ENCODE measurements at places on chromosomes 13 and 19.

DNA sequence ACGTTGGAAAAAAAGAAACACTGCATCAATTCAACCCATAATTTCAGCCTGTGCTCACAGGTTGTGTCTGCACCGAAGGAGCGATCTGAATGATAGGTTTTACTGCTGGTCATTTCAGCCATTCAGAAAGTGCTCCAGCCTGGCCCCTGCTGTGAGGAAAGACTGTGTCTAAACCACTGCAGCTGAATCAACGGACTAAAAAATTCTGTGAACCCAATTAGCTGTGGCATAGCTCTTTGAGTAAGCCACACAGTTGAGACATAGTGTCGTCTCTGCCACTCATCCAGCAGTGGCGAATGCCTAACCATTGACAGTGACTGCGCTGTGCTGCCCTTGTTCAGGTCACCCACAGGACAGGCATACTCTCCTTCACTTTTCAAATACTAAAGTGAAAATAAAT lies 179.8 kb downstream of the COG6 start:
- no peak for DNase-seq

DNA sequence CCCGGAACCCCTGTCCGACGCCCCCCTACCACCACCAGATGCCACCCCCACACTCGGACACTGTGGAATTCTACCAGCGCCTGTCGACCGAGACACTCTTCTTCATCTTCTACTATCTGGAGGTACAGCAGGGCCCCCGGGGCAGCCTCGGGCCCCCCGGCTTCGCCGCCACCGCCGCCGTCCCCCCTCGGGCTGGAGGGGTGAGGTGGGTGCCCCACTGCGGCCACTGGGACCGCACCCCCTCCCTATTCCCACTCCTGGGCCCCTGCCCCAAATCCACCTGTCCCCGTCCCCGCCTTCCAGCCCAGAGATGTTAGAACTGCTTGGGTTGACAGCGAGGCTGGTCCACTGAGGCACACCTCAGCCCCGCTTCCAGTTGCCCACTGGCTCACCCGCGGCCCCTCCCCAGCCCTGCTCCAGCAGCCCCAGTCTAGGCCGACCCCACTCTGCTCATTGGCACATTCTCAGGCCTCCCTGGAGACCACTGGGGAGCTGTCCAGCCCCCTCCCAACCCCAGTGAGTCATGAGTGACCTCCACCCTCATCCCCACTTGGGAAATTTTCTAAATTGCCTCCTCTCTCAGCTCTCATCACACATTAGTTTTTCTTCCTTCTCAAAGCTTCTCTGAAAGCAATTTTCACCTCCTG lies 6.5 kb downstream of the LENG1 start:
- DNase-seq: no peak

GRCh38 chr13:71149046-71149445 lies 718.0 kb downstream of the DACH1 start:
- no peak for DNase-seq

DNA sequence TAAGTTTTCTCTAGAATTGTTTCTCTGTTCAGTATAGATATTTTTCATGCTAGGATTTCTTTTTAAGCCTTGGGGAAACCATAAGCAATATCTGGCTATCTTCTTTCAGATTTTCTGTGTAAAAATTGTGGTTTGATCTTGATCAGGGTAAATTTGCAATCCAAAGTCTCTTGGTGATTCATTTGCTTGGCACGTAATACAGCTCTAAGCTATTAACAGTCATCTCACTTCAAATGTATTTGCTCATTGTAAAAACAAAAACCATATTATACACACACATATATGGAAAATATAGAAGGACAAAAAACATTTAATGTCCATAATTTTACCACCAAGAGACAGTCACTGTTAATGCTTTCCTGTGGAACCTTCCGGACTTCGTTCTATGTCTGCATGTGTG lies 191.0 kb downstream of the SHISA2 start:
- peak; percentile 35 for DNase-seq

DNA sequence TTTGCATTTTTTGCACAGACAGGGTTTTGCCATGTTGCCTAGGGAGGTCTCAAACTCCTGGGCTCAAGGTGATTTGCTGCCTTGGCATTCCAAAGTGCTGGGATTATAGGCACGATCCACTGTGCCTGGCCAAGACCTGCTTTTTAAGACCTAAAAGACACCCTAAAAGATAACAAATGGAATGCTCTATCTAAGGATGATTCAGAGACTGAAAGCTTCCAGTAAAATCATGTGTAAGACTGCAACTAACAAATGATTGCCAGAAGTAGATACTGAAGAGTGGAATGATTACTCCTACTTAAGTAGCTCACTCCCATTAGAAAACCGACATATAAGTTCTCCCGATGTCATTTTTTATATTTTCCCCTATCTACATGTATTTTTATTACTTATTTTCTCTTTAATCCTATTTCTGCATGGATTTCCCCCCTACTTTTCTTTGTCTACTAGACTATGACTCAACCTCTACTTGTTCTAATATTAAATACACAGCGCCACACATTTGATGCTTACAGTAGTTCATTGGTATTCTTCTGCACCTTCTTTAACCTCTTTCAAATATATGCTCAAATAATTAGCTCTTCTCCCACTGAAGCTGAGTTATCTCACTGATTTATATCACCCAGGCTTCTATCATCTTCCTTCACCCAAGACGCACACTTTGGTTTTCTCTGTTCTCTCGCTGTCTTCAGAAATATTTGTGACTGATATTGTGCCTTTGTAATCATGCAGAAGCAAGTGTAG lies 32.2 kb upstream of the KLF12 start:
- DNase-seq: peak; percentile 75

- no peak for DNase-seq
Measured at GRCh38 chr19:46995492-46995891, 24.1 kb upstream of the NPAS1 start.

- no peak for DNase-seq
Measured at GRCh38 chr13:68745502-68745901, 1362.1 kb upstream of the ATXN8OS start.

DNA sequence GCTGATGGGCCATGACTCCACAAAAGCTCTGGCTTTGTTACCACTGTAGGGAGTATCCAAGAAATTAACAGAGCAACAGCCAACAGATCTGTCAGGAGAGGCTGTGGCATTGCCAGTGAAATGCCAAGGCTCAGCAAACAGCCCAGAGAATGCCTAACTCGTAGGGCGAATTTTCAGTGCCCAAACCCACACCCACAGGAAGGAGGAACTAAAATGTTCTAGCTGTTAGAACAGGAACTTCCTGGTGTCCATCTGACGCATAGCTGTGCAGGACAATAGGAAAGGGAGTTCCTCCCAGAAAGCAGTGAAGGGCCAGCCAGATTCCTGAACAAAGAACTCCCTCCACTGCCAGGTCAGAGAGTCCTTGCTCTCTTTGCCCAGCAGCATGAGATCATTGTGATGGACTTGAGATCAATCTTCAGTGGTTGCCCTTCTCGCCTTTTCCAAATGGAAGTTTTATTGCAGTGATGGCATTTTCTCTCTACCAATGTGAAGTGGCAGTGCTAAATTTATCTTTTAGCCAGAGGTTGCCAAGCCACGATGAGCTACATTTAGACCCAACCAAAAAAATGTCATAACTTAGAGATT lies 224.2 kb upstream of the STARD13 start:
- DNase-seq: no peak

- no peak for DNase-seq
Measured at GRCh38 chr13:59270327-59270726, 893.4 kb downstream of the DIAPH3 start.

GRCh38 chr19:38061294-38061693 lies 154.3 kb downstream of the SIPA1L3 start:
- DNase-seq: peak; percentile 14

GRCh38 chr19:6066661-6067646 lies 43.3 kb downstream of the RFX2 start:
- DNase-seq: peak; percentile 79

DNA sequence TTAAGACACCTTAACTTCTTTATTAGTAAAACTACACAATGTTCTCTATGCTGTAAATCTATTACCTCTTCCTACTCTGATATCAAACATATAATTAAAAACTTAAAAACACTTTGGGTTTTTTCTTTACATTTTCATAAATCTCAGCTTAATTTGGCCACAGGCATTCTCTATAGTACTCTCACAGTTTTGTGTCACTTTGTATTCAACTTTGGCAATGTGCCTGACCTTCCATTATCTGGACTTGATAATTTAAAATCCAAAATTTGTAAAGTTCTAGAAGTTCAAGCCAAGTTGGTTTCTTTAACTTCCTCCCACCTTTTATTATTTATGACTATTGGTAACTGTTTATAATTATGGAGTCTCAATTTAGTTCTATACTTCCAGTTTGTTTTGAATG lies 46.4 kb downstream of the VWA8 start:
- DNase-seq: no peak

DNA sequence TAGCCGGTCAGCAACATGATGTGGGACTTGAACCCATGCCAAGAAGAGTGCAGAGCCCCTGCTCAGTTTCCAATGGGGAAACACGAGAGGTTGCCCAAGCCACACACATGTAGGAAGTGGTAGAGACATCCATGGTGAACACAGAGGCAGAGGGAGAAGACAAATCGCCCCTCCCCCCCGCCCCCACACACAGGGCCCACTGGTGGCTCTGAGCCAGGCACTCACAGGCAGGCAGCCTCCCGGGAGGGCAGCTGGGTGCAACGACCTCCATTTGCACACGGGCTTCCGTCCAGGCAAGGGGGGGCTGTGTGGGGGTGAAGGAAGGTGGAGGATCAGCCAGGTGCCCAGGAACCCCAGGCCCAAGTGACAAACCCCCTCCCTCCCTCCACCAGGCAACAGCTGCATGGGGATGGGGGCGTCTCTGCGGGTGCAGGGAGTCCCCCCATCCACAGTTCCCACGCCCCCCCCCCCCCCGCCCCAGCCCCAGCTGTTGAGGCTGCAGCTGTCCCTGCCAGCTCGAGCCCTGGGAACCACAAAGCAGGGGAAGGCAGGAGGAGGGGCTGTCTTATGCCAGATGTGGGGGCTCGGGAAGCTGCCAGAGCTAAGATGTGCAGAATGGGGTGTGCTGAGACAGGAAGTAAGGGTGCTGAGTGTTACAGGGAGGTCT lies 3.4 kb downstream of the NOTCH3 start:
- DNase-seq: no peak

GRCh38 chr13:46531953-46532352 lies 21.0 kb upstream of the LRCH1 start:
- no peak for DNase-seq

DNA sequence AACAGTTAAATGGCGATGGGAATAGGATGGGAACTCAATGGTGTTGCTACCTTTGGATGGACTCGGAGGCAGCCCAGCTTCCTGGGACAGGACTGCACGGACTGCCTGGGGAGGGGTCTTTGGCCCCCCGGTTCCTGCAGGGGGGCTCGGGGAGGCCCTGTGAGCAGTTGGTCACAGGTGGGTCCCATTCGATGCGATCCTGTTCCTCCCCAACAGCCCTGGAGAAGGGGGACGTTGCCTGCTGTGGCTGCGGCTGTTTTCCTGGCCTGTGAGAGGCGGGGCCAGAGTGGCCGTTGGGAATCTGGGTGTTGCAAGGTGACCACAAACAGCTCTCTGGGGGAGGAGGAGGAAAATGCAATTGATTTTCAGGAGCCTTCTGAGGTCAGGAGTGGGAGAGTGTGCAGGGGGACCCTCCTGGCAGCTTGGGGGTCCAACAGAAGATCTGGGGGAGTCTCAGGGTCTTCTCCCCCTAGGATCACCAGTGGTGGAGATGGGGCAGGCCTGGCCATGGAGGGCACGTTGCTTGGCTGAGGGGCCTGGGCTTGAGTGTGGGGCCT lies 1.9 kb upstream of the PLPPR3 start:
- DNase-seq: peak; percentile 29

- DNase-seq: no peak
Measured at GRCh38 chr13:110324026-110324749, 17.1 kb downstream of the COL4A2 start.
